ENCODE measurements at places on chromosomes 5 and 9. TPM values are rescaled to one million over a fixed set of nuclear protein-coding genes. Genes with fewer than 3 reads are reported as not detected.
A peak's percentile ranks its signal among the peaks of the same experiment; 100 is the strongest.

DNA sequence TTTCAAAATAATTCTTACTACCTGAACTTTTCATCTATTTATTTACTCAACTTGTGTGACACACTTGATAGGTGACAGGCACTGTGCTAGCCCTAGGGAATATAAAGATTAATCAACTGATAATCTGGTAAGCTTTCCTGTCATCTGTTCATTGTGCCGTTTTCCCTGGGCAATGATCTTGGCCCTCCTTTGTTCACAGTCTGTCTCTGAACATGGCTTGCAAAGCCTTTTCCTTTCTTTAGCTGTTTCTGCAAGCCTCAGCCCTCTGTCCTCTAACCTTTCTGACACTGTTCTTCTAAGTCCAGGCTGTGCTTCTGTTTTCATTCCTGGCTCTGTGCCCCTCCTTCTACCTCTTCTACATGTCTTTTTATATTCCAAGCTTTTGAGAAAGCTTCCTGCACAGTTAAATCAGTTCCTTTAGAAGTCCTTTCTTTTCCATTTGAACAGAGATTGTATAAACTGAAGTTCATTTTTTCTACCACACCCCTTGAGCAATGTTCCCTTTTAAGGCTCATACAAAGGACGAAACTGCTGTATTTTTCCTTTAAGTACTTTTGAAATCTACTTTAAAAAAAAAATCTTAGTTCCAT, 803.0 kb upstream of the ZNF608 start:
- no peak for DNase-seq

DNA sequence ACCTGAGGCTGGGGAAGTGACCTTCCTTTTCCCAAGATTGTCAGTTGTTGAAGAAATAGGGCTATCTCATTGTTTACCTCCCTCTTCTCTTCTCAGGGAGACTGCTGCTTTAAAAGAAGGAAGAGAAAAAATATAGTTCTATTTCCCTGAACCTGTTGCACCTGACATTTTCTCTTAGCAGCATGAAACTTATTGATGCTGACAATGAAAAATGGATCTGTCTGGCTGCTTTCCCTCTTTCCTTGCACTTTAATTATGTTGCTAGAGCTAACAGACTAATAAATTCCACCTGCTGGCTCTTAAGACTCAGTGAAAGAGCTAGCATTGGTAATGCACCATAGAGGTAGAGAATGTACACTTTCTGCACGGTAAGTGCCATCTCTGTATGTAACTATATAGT, 6.2 kb upstream of the CKMT2 start:
- DNase-seq: no peak

- no peak for DNase-seq
These were observed 141.6 kb downstream of the INSYN2B start for GRCh38 chr5:169838688-169839087.

Gene ANXA1
- total RNA-seq: 526 TPM

DNA sequence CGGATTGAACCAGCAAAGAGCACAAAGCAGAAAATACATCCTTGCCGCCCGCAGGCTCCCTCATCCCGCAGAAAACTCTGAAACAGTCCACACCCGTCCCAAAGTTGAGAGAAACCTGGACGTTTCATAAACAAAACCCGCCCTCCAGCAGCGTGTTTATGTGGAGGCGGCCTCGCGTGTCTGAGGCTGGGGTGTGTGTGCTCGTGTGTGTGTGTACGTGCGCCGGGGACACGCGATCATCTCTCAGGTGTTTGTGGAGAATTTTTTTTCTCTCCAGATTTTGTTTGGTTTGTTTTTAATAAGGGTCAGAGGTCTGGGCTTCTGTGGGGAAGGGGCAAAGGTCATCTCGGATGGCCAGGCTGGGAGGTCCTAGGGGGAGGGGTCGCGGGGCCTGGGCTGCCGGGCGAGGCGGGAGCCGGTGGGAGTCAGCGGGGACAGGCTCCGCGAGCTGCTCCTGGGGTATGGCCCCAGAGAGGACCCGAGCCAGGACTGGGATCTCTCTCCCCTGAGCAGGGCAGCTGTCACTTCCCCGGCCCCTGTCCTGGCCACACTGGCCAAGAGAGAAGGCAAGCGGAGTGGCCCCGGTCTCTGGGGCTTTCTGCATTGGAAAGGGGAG, 206.4 kb downstream of the C9orf50 start:
- DNase-seq: no peak

Gene N4BP3
- 6.9 TPM for total RNA-seq

Gene PCDHB14
- total RNA-seq: 6.3 TPM

Gene SLC28A3
- total RNA-seq: 18.3 TPM

- no peak for DNase-seq
These were observed 1.6 kb downstream of the CFAP95 start for GRCh38 chr9:69822116-69822750.

GRCh38 chr9:83724436-83724835, 16.7 kb upstream of the UBQLN1 start:
- no peak for DNase-seq

- no peak for DNase-seq
These were observed 85.4 kb upstream of the SMARCA2 start for GRCh38 chr9:1929722-1930244.

Gene ZSWIM6
- total RNA-seq: 13.2 TPM

DNA sequence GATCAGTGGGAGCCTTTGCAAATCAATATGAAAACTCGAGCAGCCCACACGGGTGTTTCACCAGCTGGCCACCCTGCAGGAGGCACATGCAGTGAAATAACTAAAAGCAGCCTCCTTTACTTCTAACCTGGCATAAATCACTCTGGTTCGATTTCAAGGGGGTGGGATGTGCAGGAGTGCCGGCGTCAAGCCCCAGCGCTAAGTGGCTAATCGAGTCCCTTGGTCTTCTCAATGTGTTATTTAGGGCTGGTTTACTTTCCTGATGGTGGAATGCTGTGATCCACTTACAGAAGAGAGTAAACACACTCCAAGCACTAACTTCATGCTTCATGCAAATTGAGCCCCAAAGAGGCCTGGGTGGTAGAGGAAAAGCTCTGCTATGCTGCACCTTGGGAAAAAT, 109.4 kb downstream of the TMEM174 start:
- no peak for DNase-seq

DNA sequence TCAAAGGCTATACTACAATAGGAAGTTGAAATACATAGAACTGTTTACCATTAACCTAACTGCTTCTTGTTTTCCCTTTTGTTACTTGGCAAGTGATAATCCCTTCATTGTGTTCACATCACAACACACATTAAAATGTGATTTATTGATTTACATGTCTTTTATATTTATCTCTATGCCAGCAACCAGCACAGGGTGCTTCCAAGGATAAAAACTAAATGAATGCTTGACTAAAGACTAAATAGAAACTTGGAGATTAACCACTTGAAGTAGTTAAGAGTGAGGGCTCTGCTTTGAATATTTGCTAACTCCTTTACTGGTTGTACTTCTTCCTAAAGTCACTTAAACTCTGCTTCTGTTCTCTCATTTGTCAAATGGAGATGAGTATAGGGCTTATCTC, 1730.6 kb downstream of the EFNA5 start:
- DNase-seq: no peak

Gene GTF2H2
- total RNA-seq: 23.2 TPM

Gene PRPF4
- 23.7 TPM for total RNA-seq

DNA sequence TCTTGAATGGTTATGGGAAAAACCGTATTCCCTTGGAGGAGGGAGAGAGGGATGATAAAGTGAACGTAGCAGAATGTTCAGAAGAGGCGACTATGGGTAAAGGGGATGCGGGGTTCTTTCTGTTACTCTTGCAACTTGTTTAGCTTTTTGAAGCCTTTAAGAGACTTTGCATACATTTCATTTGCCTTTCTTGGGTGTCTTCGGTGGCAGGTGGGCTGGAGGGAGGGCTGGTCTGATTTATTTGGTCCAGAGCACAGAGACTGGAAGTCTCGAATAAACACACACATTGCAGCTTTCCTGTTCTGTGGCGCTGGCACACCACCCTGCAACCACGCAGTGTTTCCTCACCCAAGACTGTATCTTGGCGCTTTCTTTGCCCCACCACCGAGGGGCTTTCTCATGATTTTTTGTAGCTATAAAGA, 23.2 kb downstream of the TTF1 start:
- DNase-seq: no peak

Gene CDH6
- total RNA-seq: 3.8 TPM

- no peak for DNase-seq
These were observed 36.8 kb downstream of the SHISAL2B start for GRCh38 chr5:64727150-64727549.

- DNase-seq: no peak
These were observed 39.8 kb downstream of the PTAR1 start for GRCh38 chr9:69719983-69720382.

- no peak for DNase-seq
These were observed 512.2 kb downstream of the ZNF608 start for GRCh38 chr5:124234022-124234769.

DNA sequence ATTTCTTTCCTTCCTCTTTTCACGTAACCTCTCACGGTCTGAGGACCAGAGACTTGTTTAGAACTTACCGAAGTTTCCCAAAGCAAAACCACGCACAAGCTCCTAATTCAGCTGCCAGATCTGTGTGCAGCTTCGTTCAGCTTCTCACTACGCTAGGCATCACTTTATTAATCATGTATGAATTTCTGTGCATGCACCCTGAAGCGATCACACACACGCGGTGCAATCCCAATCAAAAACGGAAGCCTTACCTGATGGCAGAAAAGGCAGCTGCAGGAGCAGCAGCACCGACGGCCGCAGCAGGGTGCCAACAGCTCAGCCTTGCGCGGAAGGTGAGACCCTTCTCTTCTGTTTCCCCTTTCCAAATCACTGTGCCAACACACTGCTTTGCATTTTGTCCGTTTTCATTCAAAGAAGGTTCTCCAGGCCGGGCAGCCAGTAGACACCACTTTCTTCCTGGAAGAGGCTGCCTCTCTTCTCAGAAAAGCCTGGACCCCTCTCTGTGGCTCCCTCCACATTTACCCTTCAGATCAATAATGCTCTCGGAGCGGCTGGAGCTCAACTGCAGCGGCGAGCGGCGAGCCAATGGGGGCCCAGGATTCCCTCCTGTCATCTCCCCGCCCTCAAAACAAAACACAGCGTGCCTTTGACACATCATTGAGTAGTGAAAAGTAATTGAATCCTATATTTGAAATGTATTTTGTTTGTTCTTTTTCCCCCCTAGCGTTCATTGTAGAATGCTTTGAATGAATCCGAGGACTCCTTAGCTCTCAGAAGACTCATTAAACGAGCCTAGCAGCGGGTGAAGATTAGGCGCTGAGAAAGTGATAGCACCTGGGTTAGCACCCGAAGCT, at the start of gene CDH12:
Gene CDH12 (minus strand): TSS at position 538 of the 854 bp plus-strand sequence.
- DNase-seq: peak; percentile 35

- DNase-seq: no peak
These were observed 109.6 kb downstream of the ANKRD18B start for GRCh38 chr9:33633636-33634035.

Gene GPR151
- not detected for total RNA-seq

Gene AJM1
- total RNA-seq: 3.2 TPM

DNA sequence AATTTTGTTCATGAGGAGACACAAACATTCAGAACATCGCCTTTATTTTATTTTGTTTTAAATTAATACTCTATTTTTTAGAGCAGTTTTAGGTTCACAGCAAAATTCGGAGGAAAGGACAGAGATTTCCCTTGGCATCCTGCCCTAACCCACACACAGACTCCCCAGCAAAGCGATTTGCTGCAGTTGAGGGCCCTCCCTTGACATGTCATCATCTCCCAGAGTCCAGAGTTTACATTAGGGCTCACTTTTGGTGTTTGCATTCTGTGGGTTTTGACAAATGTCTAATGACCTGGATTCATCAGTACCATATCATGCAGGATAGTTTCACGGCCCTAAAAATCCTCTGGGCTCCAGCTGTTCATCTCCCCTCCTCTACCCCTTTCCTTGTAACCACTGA, 33.6 kb upstream of the COL5A1 start:
- DNase-seq: no peak

DNA sequence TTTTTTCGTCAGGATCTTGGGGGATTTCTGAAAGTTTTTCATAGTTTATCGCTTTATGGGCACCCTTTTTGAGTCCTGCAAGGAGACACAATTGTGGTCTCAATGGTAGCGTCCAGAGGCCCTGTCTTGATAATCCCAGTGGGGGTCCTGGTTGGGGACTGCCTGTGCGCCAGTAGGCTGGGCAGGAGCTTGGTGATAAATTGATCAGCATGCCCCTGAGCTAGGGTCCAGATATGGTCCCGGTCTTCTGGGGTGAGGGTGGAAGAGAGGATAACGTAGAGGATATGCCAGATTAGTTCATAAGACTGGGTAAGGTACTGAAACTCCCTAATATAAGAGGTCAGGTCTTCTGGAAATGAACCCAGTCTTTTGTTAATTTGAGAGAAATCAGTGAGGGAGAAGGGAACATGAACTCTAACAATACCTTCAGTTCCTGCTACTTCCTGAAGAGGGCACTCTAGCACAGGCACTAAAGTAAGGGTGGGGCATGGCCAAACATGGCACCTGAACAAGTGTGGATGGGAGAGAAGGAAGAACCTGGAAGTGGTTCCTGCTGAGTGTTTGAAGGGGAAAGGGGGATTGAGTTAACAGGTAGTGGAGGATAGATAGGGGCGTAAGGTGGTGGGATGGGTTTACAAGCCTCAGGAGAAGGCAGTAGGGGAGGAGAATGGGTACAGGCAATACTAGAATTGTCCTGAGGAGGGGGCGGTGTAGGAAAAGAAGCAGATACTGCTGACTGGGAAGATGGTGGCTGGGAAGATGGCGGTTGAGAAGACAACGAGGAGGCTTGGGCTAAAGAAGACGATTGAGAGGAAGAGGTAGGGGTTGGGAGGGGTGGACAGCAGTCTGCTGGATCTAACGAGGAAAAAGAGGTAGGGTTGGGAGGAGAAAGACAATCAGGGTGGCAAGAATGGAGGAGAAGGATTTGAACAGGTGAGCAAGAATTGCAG, 33.8 kb upstream of the ANXA2R start:
- peak; percentile 36 for DNase-seq

GRCh38 chr9:106019039-106019680, 324.8 kb downstream of the TMEM38B start:
- DNase-seq: no peak

DNA sequence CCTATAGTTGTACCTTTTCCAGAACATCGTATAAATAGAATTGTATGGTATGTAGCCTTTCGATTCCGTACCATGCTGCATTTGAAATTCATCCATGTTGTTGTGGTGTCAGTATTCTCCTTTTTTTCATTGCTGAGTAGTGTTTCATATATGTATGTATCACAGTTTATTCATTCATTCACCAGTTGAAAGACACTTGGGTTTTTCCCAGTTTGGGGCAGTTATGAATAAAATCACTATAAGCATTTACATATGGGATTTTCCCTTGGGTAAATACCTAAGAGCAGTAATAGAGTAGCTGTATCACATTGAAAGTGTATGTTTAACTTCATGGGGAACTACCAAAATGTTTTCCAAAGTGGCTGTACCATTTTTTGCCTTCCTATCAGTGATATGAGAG, 16.1 kb upstream of the FKTN start:
- DNase-seq: no peak
